Stimulated activated naive CD8-positive, alpha-beta T cell treated with anti-CD3 and anti-CD28 coated beads, Interleukin-15, Interleukin-2, amounts not matched to agents 100 U/mL and 50 U/mL, for 24 hours (primary cell): ENCODE measurements at places on chromosomes 4 and X.

DNA sequence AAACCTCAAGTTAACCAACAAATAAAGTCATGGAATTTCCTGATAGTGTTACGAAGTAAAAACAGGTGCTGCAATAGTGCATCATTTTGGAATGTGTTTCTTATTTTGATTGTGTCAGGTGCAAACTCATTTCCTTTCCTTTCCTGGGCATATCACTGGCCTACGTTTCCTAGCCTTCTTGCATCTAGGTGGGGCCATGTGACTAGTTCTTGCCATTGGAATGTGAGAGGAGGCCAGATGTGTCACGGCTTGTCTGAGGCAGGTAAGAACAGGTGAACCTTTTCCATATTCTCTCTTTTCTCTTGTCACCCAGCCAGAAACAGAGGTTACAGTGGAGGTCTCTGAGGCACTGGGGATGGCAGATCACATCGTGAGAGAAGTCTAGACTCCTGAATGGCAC, 868.0 kb downstream of the RPA4 start:
- no peak for DNase-seq

DNA sequence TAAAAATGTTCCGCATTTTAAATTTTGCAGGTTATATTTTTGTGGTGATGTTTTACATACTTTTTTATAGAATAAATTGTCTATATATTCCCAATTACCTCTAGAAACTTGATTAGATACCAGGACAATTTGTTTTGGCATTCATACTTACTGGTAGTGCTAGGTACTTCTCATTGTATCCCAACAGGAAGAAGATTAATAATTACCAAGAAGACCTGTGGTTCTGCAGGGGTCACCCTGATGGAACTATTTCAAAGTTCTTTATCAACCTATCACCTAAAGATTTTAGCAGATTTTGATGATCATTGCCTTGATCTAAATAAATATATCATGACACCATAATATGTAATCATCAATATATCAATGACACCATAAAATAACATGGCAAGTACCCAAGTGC, 22.5 kb upstream of the FAM9A start:
- no peak for DNase-seq

GRCh38 chr4:48945981-48946380, 39.4 kb upstream of the OCIAD2 start:
- no peak for DNase-seq

GRCh38 chr4:33395731-33396485, 2675.7 kb downstream of the PCDH7 start:
- DNase-seq: no peak

GRCh38 chrX:46698691-46699090, 60.2 kb downstream of the SLC9A7 start:
- no peak for DNase-seq

DNA sequence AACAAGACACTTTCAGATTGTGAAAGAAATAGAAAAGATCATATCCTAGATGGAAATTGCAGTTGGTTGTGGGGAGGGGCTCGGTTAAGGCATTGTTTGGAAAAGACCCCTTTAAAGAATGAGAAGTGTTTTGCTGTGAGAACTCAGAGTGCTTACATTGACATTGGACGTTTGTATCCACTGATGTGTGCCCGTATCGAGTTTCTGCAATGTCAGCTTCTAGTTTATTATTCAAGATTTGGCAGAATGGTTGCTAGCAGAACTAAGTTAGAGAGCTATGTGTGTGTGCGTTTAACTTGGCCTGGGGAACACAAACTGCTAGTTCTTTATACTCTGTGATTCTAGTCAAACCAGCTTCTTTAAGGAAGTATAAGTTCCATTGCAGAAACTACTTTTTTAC, 2702.5 kb downstream of the PCDH7 start:
- no peak for DNase-seq

GRCh38 chr4:146273204-146273901, 59.0 kb downstream of the REELD1 start:
- peak; percentile 4 for DNase-seq

GRCh38 chr4:12446256-12446655, 1017.6 kb upstream of the HS3ST1 start:
- DNase-seq: no peak

GRCh38 chr4:129578336-129578735, 482.4 kb downstream of the C4orf33 start:
- no peak for DNase-seq

DNA sequence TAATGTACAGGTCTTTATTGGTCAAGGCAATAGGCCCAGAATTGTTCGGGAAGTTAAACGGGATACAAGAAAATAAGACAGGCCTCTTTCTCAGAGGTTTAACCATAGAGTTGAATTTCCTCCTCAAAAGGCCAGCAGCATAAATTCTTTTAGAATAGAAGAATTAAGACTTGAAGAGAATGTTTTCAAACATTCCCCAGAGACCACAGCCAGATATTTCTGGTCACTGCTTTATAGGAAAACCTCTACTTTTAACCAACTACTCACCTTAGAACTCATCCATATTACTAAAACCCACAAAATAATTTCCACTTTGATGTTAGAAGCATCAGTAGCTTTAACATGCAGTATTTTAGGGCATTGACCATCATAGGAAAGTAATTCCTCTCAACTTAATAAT, 317.9 kb downstream of the RAB28 start:
- no peak for DNase-seq

GRCh38 chr4:51906167-51906958, 63.4 kb downstream of the DCUN1D4 start:
- no peak for DNase-seq

DNA sequence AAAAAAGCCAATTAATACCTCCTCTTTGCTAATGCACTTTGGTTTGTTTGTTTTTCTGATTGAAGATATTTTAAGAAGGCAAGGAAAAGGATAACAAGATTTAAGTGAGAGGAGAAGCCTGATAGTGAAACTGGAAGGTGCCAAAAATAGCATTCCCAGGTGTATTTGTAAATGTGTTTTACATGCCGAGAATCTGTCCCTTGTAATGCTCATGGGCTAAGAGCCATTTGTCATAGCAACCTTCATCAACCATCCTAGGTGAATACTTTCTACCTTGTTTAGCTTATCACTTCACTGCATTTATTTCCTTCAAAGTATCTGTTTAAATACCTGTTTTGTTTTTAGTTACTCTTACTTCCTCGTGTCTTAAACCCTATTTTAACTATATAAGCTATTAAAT, 127.8 kb downstream of the KCTD8 start:
- DNase-seq: no peak

DNA sequence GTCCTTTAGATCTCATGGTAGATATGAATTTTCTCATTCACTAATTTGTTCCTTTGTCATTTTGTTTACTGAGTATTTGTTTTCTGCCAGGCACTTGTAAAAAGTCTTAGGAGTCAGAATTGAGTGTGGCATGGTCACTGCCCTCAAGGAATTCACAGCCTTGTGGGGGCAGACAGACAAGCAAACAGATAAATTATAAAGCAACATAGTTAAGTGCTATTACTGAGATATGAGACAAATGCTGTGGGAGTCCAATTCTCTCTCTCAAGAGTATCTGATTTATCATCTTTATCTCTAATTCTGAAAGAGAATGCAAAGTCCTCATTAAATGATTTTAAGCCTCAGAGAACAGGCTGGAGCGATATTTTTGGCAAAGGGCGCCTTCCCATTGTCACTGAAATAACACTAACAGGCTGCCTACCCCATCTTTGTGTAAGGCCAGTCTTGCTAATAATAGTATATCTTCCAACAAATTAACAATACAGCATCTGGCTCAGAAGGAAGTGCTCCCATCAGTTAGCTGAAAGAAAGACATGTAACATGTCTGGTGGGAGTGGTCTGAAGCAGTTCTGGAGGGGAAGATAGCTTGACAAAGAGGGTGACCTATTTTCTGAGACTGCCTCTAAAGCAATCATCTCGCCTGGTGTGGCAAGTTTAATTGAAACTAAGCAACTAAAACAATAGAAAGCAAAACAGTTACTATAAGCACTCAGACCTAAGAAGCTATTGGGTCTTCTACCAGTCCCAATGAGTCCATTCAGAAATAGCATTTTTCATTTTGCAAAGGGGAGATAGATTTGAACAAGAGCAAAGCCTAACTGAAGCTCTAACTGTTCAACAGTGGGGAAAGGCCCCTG, 61.5 kb upstream of the AMOT start:
- DNase-seq: no peak

- no peak for DNase-seq
These were observed 60.8 kb downstream of the MID1IP1 start for GRCh38 chrX:38862100-38862499.

- DNase-seq: no peak
These were observed 1.3 kb downstream of the CASP3 start for GRCh38 chr4:184648054-184648312.

DNA sequence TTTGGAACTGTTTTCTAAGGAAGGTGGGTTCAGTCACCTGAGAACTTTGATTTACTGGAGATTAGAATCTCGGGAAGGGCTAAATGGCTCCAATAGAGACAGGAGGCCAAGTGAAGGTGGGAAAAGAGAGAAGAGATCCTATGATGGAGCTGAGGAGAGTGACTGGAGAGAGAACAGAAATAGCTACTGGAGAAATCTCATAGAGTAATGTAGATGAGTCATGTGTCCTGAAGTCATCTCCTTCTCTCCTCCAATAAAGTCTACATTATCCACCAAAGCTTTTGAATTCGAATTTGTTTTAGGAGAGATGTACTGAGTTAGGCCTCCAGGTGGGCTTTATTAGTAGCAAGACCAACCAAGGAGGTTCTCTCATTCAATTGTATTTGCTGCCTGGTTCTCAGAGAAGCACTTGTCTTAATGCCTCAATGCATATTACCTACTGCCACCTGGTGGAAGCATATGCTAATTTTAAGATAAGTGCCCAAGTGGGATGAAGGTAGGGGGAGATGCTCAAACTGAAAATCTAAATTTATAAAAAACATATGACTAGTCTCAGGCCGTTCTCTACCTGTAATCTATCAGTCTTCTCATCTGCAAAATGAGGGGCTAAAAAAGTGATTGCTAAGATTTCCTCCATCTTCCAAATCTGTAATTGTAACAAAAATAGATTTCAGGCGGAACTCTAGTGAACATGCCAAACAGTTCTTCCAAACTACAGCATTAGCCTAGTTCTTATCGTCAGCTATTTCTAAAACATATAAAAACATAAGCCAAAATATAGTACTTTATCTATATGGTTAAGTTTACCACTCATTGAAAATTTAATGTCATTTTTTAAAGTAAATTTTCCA, 24.4 kb downstream of the TXK start:
- DNase-seq: no peak

- no peak for DNase-seq
These were observed 15.4 kb upstream of the FAM9C start for GRCh38 chrX:13059637-13060499.

DNA sequence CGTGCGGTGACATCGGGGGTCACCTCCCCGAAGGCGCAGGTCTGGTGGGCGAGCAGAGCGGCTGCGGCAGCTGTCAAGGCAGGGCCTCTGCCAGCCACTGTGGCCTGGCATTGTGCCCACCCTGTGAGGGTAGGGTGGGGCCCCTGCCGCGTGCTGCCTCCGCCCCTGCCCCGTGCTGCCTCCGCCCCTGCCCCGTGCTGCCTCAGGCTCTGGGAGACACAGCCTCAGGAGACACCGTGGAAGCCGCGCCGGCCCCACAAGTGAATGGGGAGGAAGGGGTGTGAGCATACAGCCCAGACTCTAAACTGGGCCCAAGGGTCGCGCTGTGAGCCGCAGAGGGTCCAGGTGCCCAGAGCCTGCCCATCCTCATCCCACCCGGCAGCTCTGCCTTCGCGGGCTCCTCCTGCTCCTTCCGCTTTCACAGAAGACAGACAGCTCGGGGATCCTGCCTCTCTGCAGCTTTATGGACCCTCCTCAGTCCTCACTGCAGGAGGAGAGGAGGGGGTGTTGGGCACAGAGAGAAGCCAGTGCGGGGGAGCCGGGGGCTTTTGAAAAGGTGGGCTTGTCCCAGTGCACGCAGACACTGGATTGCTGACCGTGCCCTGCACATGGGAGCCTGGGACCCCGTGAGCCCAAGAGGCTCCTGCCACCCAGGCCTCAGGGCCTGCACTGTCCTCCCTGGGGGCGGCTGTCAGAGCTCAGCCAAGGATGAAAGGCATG, 27.4 kb downstream of the PCGF3 start:
- no peak for DNase-seq
